Spleen (tissue), 13 donors: ENCODE measurements at places on chromosomes 1 and 21. TPM values are rescaled to one million over a fixed set of nuclear protein-coding genes. Genes with fewer than 3 reads are reported as not detected.

The PPP2R5A gene
- polyA plus RNA-seq, result 34.9 TPM

The SLAMF7 gene
- polyA plus RNA-seq, result 13.3 TPM

The CCDC27 gene
- not detected for polyA plus RNA-seq

The ARTN gene
- polyA plus RNA-seq, result 1.2 TPM

The HRNR gene
- under 0.01 TPM for polyA plus RNA-seq

The DDR2 gene
- polyA plus RNA-seq, result 1.7 TPM

The VWA1 gene
- 12.7 TPM for polyA plus RNA-seq

The SPATA45 gene
- polyA plus RNA-seq, result 0.38 TPM

The GJC2 gene
- 0.67 TPM for polyA plus RNA-seq

The NUAK2 gene
- 6.6 TPM for polyA plus RNA-seq

The OR10K1 gene
- not detected for polyA plus RNA-seq

The GJA4 gene
- 7.0 TPM for polyA plus RNA-seq

DNA sequence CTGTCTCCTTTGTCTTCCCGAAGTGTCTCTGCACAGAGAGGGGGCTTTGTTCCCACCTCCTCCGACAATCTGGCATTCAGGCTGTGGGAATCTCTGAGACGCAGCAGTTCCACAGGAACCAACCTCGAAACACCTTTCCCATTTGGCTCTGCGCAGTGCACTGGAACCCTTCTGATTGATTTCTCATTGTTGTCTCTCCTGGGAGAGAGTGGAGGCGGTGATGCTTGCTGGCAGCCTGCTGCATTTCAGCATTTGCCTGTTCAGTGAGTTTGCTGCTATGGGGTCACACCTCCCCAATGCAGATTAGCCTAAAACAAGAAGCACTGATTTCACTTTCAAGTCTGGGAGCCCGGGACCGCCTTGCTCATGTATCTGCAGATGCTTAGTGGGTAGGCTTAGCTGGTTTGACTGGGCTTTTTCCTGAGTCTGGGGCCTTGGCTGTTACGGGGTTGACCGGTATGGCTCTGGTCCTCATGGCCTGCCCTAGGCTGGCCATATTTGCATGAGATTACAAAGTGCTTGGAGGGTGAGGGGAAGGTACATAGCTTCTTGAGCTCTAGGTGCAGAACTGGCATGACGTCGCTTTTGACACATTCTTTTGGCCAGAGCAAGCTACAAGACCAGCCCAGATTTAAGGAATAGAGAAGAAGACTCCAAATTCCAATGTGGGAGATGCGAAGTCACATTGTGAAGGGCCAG, 695.3 kb downstream of the PTPRU start:
- peak; percentile 31 for DNase-seq

DNA sequence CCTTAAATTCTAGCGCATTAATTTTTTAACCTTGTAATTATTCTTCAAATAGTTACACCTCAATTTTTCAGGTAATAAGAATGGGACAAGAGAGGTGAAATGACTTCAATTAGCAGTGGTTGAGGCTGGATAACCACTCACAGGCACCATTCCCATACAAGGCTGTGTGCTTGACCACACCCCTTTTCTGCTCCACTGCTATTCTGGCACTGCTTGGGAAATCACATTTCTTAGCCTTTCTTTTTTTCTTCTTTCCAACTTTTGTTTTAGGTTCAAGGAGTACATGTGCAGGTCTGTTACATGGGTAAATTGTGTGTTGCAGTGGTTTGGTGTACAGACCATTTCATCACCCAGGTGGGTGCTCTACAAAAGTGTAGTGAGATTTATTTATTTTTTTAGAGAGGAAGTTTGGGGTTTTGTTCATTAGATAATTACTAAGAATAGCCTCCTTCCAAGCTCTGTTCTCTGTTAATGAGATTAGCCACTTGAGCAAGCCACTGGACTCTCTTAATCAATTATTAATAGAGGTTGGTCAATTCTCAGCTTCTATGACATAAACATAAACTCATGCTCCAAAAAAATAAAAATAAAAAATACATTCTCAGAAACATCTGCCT, 14.4 kb downstream of the ILDR2 start:
- no peak for DNase-seq

DNA sequence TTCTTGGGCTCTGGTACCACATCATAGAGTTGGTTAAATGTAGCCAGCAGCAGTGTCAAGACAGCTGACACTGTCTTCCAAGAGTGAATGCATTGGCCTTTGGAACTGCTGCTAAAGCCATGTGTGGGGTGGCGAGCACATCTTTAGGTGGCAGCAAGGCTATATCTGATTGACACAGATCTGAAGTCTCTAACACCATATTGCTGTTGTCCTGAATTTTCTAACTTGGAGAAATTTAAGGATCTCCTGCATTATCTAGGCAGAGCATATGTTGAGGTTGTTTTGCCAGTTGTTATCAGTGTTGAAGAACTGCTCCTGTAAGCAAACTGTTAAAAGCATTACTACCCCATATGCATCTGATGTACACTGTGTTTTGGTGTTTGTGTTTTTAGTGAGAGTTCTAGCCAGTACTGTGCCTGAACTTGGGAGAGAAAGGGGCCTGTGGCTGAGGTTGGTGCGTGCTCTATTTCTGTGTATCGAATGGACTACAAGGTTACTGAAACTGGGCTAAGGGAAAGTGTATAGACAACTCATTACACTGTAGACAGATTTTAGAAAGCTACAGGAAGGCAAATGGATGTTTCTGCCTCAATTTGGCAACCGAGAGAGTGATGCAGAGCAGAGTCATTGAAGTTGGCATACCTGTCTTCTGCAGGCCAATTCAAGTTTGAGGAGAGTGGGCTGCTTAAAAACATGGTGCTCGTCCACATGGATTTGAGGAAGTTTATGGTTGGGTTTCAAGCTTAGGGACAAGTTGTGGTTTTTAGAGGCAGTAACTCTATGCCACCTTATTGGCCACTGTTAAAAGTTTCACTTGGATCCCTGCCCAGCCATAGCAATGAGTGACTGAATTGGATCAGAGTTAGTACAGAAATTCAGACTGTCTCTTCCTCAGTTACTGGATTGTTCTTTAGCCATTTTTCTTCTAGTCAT, 16.9 kb downstream of the DYRK3 start:
- DNase-seq, result no peak

GRCh38 chr1:231836227-231836893, 209.8 kb downstream of the DISC1 start:
- no peak for DNase-seq

DNA sequence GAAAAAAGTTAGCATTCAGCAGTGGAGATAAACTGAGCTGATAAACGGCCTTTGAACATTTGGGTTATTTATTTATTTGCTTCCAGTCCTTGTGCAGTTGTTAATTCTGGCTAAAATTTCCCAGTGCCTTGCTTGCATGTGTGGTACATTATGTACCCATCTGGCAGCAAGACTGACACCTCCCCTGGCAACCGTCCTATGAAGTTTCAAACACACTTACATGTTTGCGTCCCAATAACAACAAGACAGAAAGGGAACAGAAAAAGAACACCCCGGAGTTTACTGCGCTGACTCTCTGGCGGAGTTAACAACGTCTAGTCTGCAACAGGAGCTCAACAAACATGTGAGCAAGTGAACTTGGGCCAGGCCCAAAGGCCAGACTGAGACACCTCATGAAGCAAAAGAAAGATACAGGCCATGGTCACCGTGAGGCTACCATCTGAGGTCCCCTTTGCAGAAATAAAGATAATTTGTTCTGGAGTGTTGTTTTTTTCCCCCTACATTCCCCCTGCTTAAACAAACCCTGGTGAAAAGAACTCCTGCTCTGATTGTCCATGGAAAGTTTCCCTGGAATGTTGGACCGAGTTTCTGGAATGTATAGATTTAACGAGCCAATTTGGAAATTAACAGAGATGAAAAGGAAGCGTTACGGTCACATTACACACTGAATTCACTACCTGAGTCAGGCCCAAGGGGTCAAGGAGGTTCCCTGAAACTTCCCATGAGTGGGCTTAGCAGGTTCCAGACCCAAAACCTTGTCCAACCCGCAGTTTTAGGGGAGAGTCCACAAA, 33.4 kb downstream of the TRABD2B start:
- DNase-seq, result no peak

DNA sequence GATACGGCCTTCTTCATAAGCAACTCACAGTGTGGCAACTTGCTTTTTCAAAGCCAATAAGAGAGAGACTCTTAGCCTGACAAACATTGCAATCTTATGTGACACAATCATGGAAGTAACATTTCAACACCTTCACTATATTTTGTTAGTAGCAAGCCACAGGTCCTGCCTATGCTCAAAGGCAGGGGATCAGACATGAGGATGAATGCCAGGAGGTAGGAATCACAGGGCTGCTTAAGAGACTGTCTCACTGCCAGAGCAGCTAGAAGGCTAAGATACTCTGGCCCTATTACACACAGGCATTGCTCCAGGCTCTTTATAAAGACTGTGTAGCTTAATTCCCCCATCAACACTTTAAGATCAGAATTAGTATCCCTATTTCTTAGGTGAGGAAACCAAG, 236.2 kb upstream of the KAZN start:
- no peak for DNase-seq

DNA sequence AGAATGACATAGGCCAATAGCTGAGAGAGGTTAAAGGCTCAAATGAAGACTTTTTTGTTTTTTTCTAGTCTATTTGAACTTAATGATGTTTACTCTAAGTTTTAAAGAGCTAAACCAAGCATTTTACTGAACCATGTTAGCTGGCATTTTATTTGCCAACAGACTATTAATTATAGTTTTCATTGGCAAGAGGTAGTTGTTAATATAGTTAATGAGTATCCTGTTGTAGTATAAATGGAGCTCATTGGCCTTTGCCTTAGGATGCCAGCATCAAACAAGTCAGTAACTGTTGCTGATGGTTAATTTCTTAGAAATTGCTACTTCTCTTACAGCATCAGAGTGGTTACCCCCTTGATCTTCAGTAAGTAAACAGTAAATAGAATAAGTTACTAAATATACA, 339.0 kb upstream of the B3GALT2 start:
- no peak for DNase-seq

- no peak for DNase-seq
Measured at GRCh38 chr1:45969866-45970265, 162.6 kb downstream of the PIK3R3 start.

GRCh38 chr1:79950511-79950910, 944.0 kb upstream of the ADGRL4 start:
- DNase-seq, result no peak

DNA sequence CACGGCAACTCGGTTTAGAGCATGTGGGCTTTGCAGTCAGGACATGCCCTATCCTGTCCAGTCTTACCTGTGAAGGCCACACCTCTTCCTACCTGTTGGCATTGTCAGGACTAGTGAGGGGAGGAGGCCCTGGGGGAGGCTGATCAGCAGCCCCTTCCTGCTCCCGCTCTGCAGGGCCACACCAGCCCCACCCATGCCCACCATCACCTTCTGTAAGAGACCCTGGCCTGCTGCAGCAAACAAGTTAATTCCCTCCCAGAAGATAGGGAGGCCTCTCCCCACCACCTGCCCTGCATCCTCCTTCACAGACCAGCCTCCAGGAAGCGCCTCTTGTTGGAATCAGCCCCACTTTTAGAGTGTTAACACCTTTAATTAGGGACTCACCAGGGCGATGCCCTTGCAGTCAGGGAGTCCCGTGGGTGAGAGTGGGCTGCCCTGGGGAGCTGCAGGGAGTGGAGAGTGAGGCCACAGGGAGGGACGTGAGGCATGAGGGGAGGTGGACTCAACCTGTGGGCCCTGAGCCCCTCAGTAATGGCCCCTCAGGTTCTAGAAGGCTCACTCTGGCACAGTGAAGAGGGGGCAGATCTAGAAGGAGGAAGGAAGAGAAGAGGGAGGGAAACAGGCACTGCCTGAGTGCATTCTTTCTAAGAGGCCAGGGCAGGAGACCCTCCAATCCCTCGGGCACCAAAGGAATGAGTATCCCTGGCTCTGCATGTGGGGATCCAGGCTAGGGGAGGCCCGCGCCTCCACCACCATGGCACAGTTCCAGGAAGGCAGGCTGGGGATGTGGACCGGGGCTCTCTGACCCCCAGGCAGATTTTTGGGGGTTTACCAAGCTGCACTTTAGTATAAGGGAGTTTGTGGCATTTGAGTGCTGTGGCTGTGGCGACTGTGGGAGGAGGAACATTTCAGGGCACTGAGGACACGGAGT, 8.2 kb downstream of the UMODL1 start:
- DNase-seq, result peak; percentile 66

DNA sequence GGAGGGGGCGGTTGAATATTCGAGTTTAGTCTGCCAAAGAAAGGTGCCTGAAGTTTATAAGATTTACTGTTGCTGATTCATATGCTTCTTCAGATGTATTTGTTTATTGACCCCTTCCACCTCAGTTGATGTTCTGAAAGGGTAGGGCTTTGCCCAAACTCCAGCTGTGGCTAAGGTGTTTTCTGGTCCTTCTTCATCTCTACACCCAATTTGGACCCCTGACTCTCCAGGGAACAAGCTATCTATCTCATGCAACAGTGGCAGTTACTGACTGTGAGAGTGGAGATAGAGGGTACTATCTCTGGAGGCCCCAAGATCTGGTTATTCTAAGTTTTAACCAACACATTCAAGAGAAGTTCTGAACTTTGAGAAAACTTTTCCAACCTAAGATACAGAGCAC, 12.6 kb upstream of the ALG14 start:
- no peak for DNase-seq

- no peak for DNase-seq
Measured at GRCh38 chr1:32758795-32759430, 56.3 kb upstream of the SYNC start.

DNA sequence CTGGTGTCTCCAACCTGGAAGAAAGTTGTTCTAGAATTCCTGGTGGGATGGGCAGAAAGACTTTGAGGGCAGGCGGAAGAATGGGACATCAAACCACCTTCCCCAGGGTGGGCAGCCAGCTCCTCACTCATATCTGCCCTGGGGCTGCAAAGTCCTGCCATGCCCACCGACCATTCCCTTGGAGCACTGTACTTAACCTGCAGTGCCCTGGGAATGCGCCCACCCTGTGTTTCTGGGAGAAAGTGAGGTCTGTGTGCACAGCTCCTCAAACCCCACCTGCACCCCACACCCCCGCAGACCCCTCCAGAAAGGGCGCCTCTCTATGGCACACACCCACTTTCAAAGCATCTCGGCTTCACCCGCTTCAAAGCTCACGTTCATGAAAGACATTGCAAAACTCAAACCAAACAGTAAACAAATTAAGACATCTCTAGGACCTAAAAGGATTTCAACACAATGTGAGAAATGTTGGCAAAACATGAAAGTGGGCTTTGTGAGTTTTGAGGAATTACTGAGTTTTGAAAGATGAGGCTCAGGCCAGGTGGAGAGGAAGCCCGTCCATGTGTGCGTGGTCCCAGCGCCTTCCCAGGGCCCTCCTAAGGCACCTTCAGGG, 25.1 kb downstream of the KRTAP10-1 start:
- DNase-seq, result no peak

DNA sequence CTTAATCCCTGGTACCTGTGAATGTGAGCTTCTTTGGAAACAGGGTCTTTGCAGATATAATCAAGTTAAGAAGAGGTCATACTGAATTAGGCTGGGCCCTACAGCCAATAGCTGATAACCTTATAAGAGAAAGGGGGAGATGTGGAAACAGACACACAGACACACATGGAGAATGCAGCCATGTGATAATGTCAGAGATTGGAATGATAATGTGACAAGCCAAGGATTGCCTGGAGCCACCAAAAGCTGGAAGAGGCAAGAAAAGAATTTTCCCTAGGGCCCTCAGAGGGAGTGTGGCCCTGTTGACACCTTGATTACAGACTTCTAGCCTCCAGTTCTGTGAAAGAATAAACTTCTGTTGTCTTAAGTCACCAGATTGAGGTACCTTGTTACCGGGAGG, 114.5 kb upstream of the SOD1 start:
- no peak for DNase-seq

- DNase-seq, result no peak
Measured at GRCh38 chr1:195898924-195899323, 709.3 kb downstream of the KCNT2 start.
